Right forelimb (tissue), 1 donor: ENCODE measurements at places on chromosomes 13 and 19.

- DNase-seq: no peak
Measured at GRCh38 chr13:41742917-41743552, 217.9 kb downstream of the VWA8 start.

DNA sequence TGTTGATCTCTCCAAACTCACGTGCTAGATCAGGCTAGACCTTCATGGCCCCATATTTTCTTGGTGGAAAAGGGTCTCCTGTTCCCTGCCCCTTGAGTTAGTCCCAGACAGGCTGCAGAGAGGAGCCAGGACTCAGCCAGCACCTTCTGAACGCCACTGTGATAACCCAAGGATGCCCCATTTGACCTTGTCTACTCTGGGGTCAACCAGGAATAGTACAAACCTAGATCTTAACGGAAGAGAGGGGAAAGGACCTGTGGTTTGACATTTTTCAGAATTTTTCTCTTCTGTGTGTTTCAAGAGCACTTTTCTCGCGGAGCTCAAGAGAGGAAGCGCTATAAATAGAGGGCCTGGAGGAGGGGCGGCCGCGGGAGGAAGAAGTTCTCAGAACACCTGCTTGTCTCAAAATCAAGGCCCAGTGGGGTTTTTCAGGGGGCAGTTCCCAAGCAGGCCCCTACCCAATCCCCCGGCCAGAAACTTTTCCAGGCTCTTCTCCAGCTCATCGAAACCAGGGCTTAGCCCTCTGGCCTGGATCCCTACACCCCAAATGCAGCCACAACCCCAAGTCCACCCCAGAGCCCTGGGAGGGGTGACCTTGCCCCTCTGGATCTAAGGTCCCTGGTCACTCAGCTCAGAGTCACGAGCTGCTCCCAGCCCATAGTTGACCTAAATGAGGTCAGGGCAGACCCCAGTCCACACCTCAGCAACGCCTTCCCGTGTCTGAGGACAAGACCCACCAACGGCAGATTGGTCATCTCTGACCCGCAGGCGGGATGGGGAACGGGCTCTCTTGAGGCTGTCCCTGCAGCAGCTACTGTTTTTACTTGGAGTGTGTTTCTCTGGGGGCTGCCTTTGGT, 75.6 kb upstream of the TM9SF2 start:
- no peak for DNase-seq

- DNase-seq: no peak
Measured at GRCh38 chr19:46622118-46622446, 2.8 kb downstream of the PTGIR start.

- no peak for DNase-seq
Measured at GRCh38 chr13:35966024-35966423, 165.2 kb downstream of the DCLK1 start.

DNA sequence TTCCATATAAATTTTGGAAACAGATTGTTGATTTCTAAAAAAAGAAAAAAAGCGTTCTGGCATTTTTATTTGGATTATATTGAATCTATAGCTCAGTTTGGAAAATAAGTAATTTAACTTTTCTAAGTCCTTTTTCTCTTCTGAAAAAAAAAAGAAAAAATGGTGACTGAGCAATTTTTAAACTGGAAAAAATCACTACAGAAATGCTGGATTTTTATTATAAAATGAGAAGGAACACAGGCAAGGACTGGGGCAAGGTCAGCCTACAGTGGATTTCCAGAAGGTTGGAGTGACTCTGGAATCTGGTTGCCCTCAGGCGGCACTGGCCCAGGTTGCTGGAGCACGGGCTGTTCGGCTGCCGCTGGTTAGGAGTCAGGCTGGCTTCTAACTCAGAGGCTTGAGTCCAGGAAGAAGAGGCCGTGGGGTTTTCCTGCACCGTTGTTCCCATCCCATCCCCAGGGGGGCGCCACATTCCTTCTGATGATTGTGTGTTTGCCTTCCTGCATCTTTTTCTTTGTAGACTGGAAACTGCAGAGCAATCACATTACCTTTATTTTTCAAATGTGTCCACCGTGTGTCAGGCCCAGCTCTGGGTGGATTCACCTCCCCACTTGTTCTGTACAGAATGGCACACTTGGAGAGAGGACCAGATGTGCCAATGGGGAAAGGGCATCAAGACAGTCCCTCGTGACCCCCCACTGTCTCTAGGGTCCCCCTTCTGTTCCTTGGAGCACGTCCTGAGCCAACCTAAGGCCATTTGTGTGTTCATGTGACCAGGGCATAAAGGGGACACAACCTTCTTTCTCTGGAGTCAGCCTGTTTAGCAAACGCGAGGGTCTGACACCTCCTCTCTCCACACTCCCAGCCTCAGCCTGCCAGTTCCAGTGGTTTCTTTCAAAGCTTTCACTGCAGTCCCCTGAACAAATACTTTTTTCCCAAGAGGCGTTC, 44.5 kb upstream of the GTF3A start:
- DNase-seq: peak; percentile 77

- no peak for DNase-seq
Measured at GRCh38 chr19:32917616-32917996, 48.0 kb upstream of the SLC7A9 start.

DNA sequence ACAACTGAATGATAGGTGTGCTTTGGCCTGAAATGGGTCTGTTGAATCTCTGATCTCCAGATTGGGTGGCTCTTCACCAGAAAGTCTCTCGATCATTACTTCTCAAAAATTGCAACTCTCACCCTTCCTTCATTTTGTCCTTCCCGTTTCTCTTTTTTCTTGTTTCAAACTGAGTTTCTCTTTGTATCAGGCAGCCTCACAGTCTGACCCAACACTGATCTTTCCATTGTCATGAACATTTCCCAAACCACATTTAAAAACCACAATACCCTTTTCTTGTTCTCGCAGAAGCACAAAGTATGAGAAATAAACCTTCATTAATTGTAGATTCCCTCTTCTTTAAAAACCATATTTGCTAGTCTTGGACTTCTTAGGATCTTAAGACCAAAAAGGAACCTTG, 33.6 kb upstream of the HMGB1 start:
- DNase-seq: no peak

- no peak for DNase-seq
Measured at GRCh38 chr19:13795595-13796300, 505 bp downstream of the ZSWIM4 start.
